ENCODE measurements at places on chromosomes 5 and 9. TPM values are rescaled to one million over a fixed set of nuclear protein-coding genes. Genes with fewer than 3 reads are reported as not detected.

Gene PLCXD3
- total RNA-seq, result 1.3 TPM

GRCh38 chr9:92685022-92685421 lies 15.1 kb upstream of the IPPK start:
- no peaks in the 10 kb centered on the region for H3K27me3 ChIP-seq
- H3K36me3 ChIP-seq, result no peaks in the 10 kb centered on the region
- no peak overlapping the region for H3K4me3 ChIP-seq
- H3K27ac ChIP-seq, result no peak overlapping the region
- H3K4me1 ChIP-seq, result no peaks in the 10 kb centered on the region
- no peak for DNase-seq

Gene ZFR
- 110 TPM for total RNA-seq

GRCh38 chr9:3367185-3367584 lies 158.6 kb downstream of the RFX3 start:
- H3K4me1 ChIP-seq, result no peaks in the 10 kb centered on the region
- H3K36me3 ChIP-seq, result no peaks in the 10 kb centered on the region
- H3K4me3 ChIP-seq, result no peak overlapping the region
- DNase-seq, result no peak
- H3K27ac ChIP-seq, result no peak overlapping the region

GRCh38 chr9:38682713-38683112 lies 37.2 kb downstream of the FAM240B start:
- H3K27me3 ChIP-seq, result no peaks in the 10 kb centered on the region
- H3K27ac ChIP-seq, result no peak overlapping the region

Gene PRDM9
- not detected for total RNA-seq

Gene CCDC192
- not detected for total RNA-seq

DNA sequence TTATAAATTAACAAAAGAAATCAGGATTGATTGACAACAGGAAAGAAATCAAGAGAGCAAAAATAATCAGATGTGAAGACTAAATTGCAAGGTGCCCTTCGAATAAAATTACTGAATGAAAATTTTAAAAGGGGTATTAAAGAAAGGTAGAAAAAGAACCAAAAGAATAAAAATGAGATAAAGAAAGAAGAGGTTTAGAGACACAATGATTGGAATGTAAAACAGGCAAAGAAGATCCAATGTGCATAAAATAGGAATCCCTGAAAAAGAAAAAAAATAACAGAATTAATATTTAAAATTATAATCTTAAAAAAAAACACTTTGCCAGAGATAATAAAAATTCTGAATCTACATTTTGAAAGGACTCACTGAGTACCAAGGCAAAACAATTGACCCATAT lies 73.0 kb downstream of the AP3B1 start:
- no peaks in the 10 kb centered on the region for H3K4me1 ChIP-seq
- no peak for DNase-seq
- no peak overlapping the region for H3K27ac ChIP-seq
- H3K36me3 ChIP-seq, result peaks cover 18% of the 10 kb centered on the region
- H3K4me3 ChIP-seq, result no peak overlapping the region

DNA sequence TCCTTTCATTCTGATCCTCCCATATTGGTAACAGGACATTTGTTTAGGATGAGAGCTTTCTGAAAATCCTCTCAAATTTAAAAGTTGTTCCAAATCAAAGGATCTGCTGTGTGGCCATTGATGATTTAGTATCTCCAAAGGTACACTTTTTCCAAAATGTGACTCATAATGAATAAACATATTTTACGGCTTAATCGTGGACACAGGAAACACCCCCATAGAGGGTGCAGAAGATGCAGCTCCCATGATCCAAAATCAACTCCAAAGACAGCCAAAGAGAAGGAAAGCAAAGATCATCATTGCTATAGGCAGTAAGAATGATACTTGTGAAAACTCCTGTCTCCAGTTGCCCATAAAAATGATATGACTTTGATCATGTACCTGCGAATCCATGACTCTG lies 239.7 kb downstream of the PIK3R1 start:
- no peaks in the 10 kb centered on the region for H3K36me3 ChIP-seq
- H3K27ac ChIP-seq, result no peak overlapping the region
- H3K27me3 ChIP-seq, result no peaks in the 10 kb centered on the region
- H3K4me1 ChIP-seq, result peaks cover 9% of the 10 kb centered on the region
- no peak for DNase-seq

Gene FRMD3
- 0.98 TPM for total RNA-seq

- H3K4me1 ChIP-seq, result no peaks in the 10 kb centered on the region
- no peak for DNase-seq
- no peaks in the 10 kb centered on the region for H3K36me3 ChIP-seq
- H3K4me3 ChIP-seq, result no peak overlapping the region
- H3K27ac ChIP-seq, result no peak overlapping the region
Measured at GRCh38 chr5:88298425-88298824, 29.8 kb upstream of the TMEM161B start.

GRCh38 chr9:4980086-4980727 lies 4.9 kb upstream of the JAK2 start:
- H3K27me3 ChIP-seq, result no peaks in the 10 kb centered on the region
- H3K36me3 ChIP-seq, result no peaks in the 10 kb centered on the region

- H3K4me3 ChIP-seq, result no peak overlapping the region
- H3K4me1 ChIP-seq, result no peaks in the 10 kb centered on the region
- DNase-seq, result peak; percentile 80
- no peaks in the 10 kb centered on the region for H3K27me3 ChIP-seq
- H3K36me3 ChIP-seq, result no peaks in the 10 kb centered on the region
- no peak overlapping the region for H3K27ac ChIP-seq
Measured at GRCh38 chr5:59174248-59174844, 591.5 kb downstream of the RAB3C start.

GRCh38 chr5:103532086-103532734 lies 30.4 kb downstream of the NUDT12 start:
- H3K36me3 ChIP-seq, result no peaks in the 10 kb centered on the region
- no peak overlapping the region for H3K4me3 ChIP-seq
- H3K27me3 ChIP-seq, result no peaks in the 10 kb centered on the region
- H3K27ac ChIP-seq, result no peak overlapping the region
- DNase-seq, result no peak

GRCh38 chr9:124205686-124206352 lies 51.9 kb upstream of the NEK6 start:
- DNase-seq, result peak; percentile 72
- H3K27me3 ChIP-seq, result no peaks in the 10 kb centered on the region
- no peaks in the 10 kb centered on the region for H3K36me3 ChIP-seq

All from A673 (cell line).